ENCODE measurements at places on chromosomes 6 and 20. TPM values are rescaled to one million over a fixed set of nuclear protein-coding genes. Genes with fewer than 3 reads are reported as not detected.

Gene RAB44
- 0.21 TPM for total RNA-seq

Gene EYS
- not detected for total RNA-seq

Gene TAAR1
- total RNA-seq = not detected

Gene GRM1
- not detected for total RNA-seq

Gene POM121L2
- not detected for total RNA-seq

Gene STK35
- total RNA-seq = 16.4 TPM

Gene ANKEF1
- 1.8 TPM for total RNA-seq

Gene APOBEC2
- not detected for total RNA-seq

Gene TP53RK
- total RNA-seq = 6.8 TPM

Gene NELFE
- total RNA-seq = 46.2 TPM

Gene CTCFL
- not detected for total RNA-seq

Gene RUNX2
- 50.8 TPM for total RNA-seq

Gene SLC35D3
- not detected for total RNA-seq

Gene GPX5
- total RNA-seq = not detected

Measured in T-helper 17 cell (primary cell).